ENCODE measurements at places on chromosomes 1 and 21.

DNA sequence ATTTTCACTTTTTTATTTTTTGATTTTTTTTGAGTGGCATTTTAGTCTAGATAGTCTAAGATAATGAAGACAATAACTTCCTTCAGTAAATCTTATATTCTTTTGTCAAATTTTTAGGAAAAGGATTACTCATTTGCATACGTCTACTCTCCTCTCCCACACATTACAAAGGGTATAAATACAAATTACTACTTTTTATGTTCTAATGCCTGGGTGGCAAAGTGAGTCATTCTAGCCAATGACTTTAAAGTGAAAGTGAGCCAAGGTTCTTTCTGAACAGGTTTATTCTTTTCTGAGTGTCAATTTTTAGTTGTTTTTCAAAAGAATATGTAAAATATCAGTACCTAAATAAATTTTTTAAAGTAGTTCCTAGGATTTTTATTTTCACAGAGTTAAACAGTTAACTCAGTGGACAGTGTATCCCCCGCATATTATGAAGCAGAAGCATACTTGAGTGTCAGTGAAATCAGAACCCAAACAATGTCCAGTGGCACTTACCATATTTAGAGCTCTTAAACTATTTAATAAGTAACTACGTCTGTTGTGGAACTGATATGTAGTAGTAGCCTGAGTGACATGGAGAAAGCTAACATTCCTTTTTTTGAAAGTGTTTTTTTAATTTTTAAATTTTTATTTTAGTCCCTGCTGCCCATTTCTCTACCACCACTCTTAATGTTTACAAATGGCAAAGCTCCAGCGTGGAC lies 141.7 kb downstream of the PHTF1 start:
- no peak for DNase-seq

- DNase-seq, result no peak
Measured at GRCh38 chr1:147238053-147238902, 4.2 kb upstream of the CHD1L start.

- DNase-seq, result no peak
Measured at GRCh38 chr1:32885676-32886003, 651 bp upstream of the HPCA start.

DNA sequence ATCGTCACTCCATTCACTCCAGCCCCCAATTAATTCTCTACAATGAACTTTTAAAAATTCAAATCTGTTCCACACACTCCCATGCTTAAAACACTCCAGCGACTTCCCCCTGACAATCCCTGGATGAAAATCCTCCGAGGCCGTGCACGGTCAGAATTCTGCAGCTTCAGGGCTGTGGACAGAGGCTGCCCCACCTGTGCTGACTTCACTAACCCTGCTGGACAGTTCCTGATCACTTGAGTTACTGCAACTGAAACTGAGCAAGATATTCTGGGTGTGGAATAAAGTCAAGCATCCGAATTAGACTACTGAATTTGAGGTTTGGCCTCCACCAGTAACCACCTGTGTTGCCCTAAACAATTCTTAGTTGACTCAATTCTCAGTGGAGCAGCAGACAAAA lies 1.0 kb upstream of the JAK1 start:
- no peak for DNase-seq

GRCh38 chr1:54950006-54950368 lies 30.4 kb upstream of the TMEM61 start:
- DNase-seq, result no peak

DNA sequence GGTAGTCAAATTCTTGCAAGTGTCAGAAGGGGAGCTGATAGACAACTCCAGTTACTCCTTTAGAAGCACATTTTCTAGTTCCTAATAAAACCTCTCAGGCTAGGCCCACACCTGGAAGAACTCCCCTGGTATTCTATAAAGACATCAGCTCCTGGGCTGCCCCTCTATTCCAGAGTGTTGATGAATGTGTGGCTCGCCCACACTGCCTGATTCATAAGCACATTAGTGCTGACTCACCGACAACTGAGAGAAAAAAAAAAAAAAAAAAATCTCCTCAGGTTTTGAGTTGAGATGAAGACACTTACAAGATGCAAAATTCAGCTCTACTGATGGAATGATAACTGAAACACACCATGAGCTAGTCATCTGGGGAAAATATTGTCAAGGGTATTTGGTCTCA lies 188.1 kb downstream of the TNR start:
- DNase-seq, result no peak

GRCh38 chr1:54885237-54885679 lies 1.7 kb downstream of the DHCR24 start:
- no peak for DNase-seq

DNA sequence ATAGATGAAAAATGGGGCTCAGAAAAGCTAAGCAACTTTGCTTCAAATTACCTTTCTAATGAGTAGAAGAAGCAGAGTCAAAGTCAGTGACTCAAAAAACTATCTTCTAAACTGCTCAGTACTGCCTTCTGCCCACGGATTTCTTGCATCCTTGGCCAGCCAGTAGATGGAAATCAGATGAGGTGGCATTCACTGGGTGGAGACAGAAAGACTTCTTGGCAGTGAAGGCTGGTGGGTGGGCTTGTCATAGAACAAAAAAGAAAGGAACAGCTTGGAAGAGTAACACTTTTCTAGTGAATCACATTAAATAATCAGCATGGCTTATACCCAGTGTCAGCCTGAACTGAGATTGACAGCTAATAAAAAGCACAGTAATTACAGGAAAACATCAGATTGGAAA lies 170.7 kb downstream of the ST6GALNAC5 start:
- no peak for DNase-seq

DNA sequence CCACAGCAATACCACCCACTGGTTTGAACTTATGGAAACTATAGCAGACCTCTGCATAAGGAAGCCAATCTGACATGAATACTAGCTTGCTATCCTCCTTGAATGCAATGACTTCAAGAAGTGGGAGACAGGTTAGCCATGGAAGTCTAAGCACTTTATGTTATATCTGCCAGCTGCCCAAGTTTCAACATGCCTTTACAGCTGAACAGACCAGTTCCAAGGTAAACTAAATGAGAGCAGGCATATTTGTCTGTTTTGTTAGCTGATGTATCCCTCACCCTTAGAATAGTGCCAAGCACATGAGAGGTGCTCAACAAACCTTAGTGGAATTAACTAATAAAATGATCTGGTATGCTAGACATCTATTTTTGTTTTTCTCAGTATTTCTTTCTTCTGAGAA lies 65.1 kb downstream of the ALG14 start:
- DNase-seq, result no peak

DNA sequence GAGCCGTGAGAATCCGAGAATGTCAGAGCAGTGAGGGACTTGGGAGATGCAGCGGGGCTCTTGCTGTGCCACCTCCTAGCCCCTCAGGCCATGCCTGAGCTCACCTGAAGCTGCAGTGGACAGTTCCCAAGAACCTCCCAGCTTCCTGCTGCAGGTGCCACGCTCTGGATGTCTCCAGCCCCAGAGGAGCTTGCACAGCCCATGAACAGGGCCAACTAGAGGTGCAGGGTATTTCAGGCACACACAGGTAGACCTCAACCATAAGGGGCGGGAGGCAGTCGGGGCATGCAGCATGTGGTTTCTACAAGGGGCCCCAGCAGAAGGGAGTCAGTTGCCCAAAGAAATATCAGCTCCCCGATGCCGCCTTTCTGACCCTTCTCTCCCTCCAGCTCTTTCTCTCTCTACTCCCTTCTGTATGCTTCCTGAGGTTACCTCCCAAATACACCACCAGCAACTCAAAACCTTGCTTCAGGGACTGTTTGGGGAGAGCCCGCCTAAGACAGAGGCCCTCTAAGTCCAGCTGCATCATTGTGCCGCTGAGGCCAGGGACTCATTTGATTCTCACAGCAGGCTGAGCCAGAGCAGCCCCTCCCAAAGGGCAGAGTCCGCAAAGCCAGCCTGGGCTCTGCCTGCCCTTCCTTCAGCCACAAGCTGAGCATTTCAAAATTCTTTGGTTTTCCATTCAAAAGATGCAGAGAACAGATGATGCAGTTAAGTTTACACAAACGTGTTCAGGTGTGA lies 209.8 kb downstream of the MATN1 start:
- DNase-seq, result no peak
